ENCODE measurements at places on chromosomes 7 and 10. TPM values are rescaled to one million over a fixed set of nuclear protein-coding genes. Genes with fewer than 3 reads are reported as not detected.
A peak's percentile ranks its signal among the peaks of the same experiment; 100 is the strongest.

DNA sequence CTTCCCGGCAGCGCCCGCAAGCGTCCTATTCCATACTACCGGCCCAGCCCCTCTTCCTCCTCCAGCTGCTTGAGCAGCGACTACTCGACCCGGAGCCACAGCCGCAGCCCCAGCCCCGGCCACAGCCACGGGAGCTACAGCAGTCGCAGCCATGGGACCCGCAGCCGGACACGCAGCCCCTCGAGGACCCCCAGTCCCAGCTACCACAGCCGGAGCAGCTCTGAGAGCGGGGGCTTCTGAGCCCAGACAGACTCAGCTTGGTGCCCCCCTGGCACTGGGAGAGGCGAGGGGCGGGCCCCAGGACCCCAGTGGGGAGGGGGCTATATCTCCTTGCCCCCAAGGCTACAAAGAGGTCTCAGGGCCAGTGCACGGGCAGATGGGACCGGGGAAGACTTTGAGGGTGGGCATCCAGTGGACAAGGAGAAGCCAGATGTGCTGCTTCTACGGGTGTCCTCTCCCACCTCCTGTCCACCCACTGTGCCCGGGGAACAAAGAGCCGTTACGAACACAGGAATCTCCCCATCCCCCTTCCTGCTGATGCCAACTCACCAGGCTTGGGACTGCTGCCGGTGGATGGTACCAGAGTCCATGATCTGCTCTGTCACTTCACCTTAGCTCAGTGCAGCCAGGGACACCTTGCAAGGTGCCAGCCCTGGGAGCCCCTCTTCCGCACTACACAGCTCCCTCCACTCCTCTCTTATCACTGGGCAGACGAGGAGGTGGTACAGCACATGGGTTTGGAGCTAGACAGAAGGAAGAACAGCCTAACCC lies 16.7 kb upstream of the HSPB1 start:
- H3K4me3 ChIP-seq: no peak overlapping the region
- peak overlapping the region; percentile 57 for H3K27ac ChIP-seq

DNA sequence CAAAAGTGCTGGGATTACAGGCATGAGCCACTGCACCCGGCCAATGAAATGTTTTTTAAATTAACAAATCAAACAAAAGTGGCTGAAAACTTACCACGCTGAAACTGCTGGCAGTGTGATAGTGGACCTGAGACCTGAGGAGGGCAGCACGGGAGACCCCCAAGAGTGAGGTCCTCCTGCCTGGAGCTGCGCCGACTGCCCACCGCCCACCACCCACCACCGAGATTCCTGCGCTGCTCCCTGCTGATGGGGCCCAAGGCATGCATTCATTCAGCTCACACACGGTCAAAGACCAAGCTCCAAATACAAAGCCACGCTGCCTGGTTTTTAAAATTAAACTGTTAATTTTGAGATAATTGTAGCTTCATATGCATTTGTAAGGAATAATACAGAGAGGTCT lies 16.4 kb upstream of the LARP4B start:
- H3K27ac ChIP-seq: no peak overlapping the region
- no peaks in the 10 kb centered on the region for H3K4me1 ChIP-seq
- DNase-seq: no peak
- H3K27me3 ChIP-seq: no peaks in the 10 kb centered on the region

PDK4 gene
- 1.4 TPM for total RNA-seq

PLXDC2 gene
- total RNA-seq: 0.21 TPM

SYNPO2L gene
- total RNA-seq: not detected

RBM48 gene
- 10.1 TPM for total RNA-seq

CUL1 gene
- total RNA-seq: 60.6 TPM
